ENCODE measurements at places on chromosomes 2 and 18.

- DNase-seq, result no peak
These were observed 189.9 kb downstream of the CD226 start for GRCh38 chr18:69757733-69758132.

- no peak for DNase-seq
These were observed 8.9 kb upstream of the LRRFIP1 start for GRCh38 chr2:237618449-237618848.

- no peak for DNase-seq
These were observed 1.8 kb downstream of the SCN9A start for GRCh38 chr2:166373951-166374350.

- no peak for DNase-seq
These were observed 1026.2 kb upstream of the ZEB2 start for GRCh38 chr2:145546091-145546490.
